ENCODE measurements at places on chromosomes 7 and 10.

- no peak for DNase-seq
Measured at GRCh38 chr10:99399664-99400063, 30.8 kb downstream of the GOT1 start.

DNA sequence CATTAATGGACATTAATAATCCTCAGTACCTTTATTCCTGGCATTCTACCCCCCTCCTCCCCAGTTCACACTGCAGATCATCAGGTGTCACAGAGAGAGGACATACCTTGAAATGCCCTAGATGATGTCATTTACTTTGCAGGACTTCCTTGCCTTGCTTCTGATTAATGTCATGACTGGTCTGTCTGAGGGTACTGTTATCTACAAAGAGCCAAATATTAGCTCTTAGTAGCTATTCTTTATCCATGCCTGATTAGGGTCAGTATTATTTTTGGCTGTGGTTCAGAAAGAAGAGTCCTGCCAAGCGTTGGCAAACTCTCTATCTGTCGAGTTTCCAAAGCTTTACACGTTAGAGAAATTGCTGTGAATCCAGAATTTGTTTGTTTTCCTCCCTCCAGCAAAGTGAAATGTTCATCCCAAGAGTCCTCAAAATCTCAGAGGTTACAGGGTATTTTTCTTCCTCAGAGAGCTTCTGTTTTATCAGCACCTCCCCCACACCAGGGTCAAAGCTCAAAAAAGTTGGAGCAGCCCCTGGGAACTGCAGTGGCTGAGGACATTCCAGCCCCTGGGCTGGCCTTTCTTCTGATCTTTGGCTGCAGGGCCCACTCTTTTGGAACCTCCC is 12.6 kb downstream of the SCD start:
- no peak for DNase-seq

DNA sequence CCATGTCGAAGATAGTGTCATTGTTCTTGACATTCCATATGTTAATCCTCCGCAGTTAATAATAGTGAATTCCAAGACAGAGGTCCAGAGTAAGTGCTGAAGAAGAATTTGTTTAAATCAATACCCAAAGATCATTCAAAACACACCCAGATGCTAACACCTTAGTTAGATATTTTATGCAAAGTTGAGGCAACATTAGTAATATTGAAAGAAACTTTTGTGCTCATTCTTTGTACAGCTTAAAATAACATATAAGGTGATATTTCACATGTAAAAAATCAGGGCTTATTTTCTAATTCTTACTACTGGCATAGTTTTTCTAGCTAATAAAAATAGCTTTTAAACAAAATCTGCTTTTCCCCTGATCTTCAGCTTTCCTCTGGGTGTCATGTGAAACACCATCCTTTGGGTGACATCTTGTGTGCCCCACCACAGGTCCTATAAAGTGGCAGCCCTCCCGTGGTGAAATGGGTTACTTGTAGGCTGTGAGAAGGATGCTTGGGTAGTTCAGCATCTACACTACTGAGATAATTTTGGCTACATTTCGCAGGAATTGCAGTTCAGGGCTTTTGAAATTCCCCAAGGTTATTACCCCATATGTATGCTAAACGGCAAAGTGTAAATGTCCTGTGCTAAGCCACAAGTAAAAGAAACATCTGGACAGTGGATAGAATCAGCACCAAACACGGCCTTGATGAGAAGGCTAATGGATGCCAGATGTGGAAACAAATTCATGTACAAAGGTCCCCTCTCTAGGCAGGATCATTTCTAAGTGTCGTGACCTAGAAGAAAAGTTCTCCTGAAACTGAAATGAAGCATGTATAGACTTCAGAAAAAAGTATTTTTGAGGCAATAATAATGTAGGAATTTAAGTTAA is 105.4 kb downstream of the GRM3 start:
- no peak for DNase-seq

DNA sequence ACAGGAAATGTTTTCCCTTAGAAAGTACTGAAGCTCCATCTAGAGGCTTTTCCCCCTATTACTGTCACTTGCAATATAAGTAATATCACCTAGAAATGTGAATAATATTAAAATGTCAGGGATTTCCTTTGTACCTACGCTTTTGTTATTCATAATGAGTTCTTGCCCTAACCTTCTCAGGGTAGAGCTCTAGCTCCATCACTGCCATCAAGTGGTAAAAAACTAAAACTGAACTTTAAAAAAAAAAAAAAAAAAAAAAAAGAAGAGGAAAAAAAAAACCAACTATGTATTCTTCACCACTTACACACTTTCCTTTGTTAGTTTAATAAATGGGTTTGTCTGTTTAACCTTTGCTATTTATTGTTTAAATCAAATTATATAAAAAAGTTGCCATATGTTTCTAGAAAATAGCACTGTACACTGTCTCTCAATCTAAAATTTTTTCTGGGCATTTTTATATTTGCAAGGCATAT is 49.9 kb downstream of the DNAJC1 start:
- no peak for DNase-seq

- DNase-seq = no peak
Measured at GRCh38 chr7:118153551-118154177, 30.3 kb upstream of the LSM8 start.

GRCh38 chr10:31262672-31263071 is 56.3 kb upstream of the ZEB1 start:
- DNase-seq = no peak

- DNase-seq = no peak
Measured at GRCh38 chr10:15068802-15069201, 19.8 kb downstream of the ACBD7 start.

DNA sequence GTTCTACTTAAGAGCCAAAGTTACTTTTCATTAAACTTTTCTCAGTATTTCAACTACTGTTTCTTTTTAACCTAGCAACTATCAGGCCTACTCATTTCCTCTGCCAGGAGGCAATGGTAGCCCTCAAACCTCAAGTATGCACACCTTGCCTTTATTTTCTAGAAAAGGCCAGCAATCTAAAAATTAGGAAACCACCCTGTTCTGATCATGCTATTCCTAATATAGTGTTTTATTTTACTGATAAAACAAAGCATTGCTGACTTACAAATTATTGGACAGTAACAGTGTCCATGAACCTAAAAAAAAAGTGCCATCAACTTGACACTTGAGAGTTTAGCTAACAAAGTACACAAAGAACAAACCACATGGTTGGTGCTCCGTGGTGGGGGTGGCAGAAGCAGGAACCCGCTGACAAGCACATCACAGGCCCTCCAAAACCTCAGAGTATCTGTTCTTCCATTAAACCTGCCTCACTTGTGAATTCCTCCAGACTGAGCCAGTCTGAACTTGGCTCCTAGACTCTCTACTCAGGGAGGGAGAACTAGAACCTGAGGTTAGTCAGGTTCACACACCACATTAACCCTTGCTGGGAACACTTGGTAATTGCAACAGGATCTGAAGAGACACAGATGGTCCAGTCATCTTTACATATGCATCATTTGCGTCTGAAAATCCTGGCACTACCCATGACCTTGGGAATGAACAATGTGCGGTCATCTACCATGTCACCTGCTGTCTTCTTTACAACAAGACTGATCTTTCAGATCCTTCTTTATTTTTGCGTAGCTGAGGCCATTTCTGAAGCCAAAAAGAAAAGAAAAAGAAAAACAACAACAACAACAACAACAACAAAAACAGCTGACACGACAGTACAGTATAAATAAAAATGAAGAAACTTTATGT is 31.9 kb downstream of the PIP4K2A start:
- no peak for DNase-seq

DNA sequence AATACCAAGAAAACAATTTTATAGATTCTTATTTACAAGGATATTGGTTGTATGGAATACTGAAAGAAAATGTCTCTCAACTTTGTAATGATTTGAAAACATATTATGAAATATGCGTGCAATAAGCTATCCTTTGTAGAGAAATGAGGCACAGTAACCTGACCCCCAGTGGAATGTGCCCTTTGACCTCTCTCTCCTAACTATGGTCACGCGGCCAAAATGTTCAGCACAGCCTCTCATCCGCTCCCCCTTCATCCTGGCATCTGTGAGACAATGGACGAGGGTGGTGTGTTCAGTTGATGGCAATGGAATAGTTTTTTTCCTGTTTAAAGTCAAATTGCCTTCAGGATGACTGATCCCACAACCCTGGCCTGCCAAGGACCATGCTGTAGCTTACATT is 13.3 kb downstream of the BEND7 start:
- DNase-seq = no peak

GRCh38 chr7:1944619-1945210 is 274.6 kb downstream of the ELFN1 start:
- DNase-seq = no peak

DNA sequence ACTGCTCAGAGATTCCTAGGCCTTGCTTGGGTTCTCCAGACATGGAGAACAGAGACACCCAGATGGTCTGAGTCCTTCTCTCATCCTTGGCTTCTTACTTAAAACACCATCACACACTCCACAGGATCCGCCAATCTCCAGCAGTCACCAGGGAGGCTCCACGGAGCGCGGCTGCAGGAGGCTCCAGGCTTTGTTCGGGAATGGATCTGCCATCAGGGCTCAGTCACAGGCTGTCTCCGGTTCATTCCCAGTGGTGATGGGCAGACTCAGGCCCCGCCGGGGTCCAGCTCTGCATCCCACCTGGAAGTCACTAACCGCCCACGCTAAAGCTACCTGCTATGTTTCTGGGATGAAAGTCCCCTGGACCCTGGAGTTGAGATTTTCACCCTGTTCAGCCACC is 312.9 kb downstream of the TCERG1L start:
- DNase-seq = no peak

DNA sequence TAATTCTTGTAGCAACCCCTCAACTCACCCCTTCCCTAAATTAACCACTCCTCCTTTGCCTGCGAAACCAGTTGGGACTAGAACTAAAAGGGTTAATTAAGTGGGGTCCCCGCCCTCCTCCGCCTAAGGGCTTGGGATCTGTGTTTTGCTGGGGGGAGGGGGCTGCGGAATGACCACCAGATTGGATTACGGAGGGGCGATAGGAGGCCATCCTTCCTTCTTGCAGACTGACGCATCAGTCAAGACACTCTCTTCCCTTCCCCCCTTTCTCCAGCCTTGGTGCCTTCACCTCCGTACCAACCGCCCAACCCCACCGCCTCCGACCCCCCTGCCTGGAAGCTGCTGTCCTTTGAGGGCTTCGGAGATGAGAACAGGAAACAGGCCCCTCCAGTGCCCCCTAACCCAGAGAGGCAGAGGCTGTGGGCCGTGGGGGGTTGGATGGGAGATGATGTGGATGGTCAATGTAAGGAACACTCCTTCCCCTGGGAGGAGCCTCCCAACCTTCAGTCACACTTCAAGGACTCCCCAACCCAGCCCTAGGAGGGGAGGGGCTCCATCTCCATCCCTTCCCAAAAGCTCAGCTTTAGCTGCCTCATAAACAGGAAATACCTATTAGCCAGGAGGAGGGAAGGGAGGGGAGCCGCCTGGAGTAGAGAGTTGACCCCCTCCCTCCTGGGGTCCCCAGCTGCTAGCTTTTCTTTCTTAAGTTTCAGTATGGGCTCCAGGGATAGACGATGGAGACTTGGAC is 997 bp upstream of the LDB1 start:
- peak; percentile 62 for DNase-seq

GRCh38 chr10:127939786-127940330 is 33.0 kb downstream of the PTPRE start:
- no peak for DNase-seq

DNA sequence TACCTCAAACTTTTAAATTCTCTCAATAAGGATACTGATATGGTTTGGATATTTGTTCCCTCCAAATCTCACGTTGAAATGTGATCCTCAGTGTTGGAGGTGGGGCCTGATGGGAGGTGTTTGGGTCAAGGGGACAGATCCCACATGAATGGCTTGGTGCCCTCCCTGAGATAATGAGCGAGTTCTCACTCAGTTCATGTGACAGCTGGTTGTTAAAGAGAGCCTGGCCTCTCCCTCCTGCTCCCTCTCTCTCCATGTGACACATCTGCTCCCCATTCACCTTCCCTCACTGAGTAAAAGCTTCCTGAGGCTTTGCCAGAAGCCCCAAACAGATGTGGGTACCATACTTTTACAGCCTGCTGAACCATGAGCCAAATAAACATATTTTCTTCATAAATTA is 19.2 kb downstream of the ABCB4 start:
- DNase-seq = no peak

- DNase-seq = no peak
Measured at GRCh38 chr10:121049489-121049888, 198.3 kb downstream of the WDR11 start.

DNA sequence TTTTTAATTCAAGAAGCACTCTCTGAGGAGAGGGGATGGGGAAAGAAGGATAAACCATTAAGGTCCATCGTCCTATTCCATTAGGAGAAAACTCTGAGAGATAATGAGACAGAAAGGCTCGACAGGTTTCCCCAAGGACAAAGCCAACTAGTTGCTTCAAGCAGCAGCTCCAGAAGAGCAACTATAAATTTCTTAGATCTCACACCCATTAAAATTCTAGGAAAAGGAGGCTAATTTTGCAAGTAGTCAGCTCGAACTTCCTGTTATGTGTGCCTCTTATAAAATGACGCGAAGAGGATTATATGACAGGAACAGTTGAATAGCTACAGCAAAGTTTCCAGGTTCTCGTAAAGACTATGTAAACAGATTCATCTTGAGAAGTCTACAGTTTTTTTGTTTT is 52.0 kb upstream of the ST8SIA6 start:
- no peak for DNase-seq

DNA sequence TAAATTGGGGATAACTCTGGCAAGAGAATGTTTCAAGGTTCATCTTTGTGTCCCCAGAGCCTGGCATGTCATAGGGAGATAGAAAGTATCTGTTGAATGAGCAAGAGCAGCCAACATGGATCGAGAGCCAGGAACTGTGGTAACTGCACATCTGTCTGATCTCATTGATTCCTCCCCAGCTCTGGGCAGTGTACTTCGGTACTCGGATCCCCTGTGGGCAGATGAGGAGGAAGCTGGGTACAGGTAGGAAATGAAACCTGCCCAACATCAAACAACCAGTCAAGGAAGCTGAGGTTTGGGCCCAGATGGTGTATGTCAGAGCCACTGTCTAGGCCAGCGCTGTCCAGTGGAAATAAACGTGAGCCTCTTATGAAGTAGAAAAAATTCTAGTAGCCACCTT is 76.4 kb downstream of the GRK5 start:
- no peak for DNase-seq

GRCh38 chr7:137742051-137742450 is 104.7 kb downstream of the DGKI start:
- DNase-seq = no peak

- no peak for DNase-seq
Measured at GRCh38 chr7:155864991-155865690, 52.9 kb upstream of the SHH start.

DNA sequence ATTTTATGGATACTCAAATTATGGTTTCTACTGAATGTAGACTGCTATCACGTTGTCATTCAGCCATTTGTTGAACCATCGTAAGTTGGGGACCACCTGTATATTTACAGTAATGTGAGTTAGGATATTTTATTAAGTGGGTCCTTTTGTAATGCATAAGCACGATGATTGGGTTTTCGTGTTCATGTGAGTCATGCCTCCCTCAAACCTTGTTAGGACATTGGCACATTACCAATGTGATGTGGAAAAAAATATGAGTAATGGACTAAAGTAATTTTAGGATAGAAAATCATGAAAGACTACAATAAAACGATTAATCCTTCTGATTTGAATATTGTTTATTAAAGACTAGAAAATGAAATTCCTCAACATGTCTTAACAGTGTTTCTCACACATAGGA is 8.7 kb downstream of the SMC3 start:
- no peak for DNase-seq
